ENCODE measurements at places on chromosomes 7 and 10.

- DNase-seq: peak; percentile 37
These were observed 76.1 kb downstream of the ADD3 start for GRCh38 chr10:110083884-110084283.

GRCh38 chr10:3235996-3236510 lies 63.5 kb upstream of the PITRM1 start:
- DNase-seq: no peak

DNA sequence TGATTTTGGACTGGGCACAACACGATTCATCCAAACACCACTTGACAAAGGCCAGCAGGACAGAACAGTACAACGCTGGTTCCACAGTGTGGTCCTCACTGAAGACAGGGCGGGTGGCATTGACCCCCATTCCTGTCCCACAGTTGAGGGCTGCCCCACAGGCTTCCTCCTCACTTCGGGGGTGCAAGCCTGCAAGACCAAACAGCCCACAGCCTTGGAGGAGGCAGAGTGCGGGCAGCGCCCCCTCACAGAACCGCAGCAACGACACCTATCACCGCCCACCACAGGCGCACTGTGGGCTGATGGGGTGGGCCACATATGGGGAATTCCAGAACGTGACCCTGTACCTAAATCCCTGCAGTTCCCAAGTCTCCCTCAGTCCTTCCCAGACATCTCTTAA lies 70.6 kb downstream of the PTPRN2 start:
- DNase-seq: no peak

- DNase-seq: peak; percentile 86
These were observed 50.8 kb upstream of the ABLIM1 start for GRCh38 chr10:114708717-114709335.

GRCh38 chr10:43880160-43880559 lies 231.5 kb upstream of the ZNF32 start:
- no peak for DNase-seq

GRCh38 chr10:84348860-84349259 lies 20.5 kb downstream of the CCSER2 start:
- peak; percentile 79 for DNase-seq

- no peak for DNase-seq
These were observed 1.4 kb downstream of the SCD start for GRCh38 chr10:100348389-100348927.

DNA sequence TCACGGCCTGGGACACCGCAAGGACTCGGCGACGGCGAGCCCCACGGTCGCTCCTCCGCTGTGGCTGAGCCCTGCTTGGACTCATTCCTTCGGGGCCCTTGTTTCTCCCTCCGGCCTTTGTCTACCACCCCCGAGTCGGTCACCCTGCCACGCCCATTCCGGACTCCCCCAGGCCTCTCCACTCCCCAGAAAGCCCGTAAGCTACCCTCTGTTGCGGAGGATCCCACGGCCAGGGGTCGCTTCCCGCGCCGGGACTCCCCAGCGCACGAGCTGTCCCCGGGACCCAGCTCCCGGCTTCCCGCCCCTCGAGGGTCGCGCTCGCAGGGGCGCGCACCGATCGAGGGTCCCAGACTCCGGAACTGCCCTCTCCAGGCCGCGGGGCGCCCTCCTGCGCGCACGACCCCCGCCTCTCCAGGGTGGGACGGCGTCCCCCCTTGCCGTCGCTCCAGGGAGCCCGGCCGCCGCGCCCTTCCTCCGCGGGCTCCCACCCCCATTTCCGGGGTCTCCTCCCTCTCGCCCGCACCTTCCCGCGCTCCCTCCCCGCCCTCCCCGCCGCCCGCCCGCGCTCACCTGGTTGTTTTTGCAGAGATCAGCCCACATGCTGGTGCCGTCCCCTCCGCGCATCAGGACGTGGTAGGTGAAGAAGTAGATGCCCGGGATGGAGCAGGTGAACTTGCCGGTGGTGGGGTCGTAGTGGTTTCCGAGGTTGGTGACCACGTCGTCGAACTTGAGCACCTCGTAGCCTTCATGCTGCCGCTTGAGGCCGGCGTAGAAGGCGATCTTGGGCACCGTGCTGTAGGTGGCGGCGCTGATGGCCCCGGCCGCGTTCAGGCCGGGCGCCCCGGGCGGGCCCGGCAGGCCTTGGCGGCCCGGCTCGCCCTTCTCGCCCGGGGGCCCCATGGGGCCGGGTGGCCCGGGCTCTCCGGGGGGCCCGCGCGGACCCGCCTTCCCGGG lies 1.5 kb downstream of the C1QL3 start:
- no peak for DNase-seq

GRCh38 chr7:100174582-100174981 lies 2.6 kb downstream of the GPC2 start:
- DNase-seq: no peak

DNA sequence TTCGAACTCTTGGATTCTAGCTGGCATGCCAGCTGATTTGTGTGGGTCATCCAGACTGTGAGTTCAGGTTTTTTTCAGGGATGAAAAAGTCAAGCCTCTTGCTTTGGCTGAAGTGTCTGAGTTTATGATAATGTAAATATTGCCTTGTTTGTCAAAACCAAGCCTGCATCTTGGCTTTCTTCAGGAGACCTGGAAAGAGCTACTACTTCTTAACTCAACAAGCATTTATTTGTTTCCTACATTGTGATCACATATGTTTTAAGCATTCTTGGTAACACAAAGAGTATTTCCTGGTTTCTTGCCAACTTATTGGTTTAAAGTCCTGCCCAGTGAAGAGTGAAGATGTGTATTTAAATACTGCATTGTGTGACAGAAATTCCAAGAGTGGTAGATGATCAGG lies 407.1 kb downstream of the LRMDA start:
- no peak for DNase-seq

- no peak for DNase-seq
These were observed 137.1 kb downstream of the SLC25A13 start for GRCh38 chr7:96184783-96185182.

GRCh38 chr7:142940966-142941535 lies 1.8 kb downstream of the LLCFC1 start:
- DNase-seq: no peak

DNA sequence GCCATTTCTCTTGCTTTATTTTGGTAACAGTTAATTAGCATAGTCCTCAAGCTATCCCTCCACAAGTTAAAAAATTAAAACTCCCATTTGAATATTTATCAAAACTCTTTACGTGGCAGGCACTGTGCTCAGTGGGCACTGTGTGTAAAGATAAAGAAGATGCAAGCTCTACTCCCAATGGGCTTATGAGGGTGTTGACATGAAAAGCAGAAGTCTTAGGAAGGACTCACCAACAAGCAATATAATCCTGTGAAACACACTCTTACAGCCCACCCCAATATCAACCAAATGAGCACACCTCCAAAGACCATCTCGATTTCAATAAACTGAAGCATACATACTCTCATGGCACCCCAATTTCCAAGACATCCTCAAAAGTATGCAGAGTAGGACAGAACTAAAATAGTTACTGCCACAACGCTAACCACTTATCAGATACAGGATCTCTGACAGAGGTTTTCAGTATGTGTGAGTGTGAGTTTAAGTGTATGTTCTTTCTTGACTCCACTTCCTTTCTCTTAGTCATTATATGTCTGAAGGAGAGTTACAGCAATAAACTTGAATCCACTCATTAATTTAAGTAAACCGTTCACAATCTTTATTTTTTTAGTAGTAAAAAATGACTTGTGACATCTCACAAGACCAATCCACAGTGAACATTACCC lies 120.0 kb downstream of the PDE1C start:
- peak; percentile 35 for DNase-seq

All from fibroblast of upper back skin (primary cell).